ENCODE measurements at places on chromosomes 3 and 15. TPM values are rescaled to one million over a fixed set of nuclear protein-coding genes. Genes with fewer than 3 reads are reported as not detected.

SLCO2A1 gene
- 1.1 TPM for polyA plus RNA-seq

GXYLT2 gene
- 25.9 TPM for polyA plus RNA-seq

STRC gene
- polyA plus RNA-seq: not detected

SPPL2A gene
- polyA plus RNA-seq: 120 TPM

FAM107A gene
- 0.16 TPM for polyA plus RNA-seq
